ENCODE measurements at places on chromosomes 16 and 17.

- no peak for DNase-seq
These were observed 1.9 kb downstream of the HNF1B start for GRCh38 chr17:37742762-37743611.

DNA sequence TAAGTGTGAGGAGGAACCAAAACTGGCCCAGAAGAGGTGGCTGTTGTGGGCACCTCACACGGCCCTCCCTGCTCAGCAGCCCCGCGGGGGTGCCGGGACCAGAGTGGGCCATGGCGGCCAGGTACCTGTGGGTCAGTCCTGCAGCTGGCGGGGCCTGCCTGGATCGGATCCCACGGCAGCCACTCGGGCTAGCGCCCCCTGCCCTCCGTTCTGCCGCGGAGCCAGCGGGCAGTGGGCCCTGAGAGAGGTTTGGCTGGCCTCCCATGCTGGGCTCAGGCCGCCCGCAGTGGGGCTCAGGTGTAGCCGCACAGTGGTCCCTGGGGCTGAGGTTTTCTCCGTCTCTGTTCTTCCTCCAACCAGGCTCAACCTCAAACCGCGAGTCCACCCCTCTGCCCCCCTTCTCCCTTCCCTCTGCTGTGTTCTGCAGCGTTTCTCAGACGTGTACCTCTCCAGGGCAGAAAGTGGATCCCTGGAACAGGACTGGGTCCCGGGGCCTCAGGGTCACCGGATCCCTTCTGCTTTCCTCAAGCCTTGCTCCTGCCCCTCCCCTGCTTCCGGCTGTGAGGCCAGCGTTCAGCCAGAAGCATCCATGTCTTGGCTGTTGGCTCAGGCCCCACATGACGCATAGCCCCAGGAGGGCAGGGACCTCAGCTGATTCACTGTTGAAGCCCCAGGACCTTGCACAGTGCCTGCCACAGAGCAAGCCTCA lies 28.6 kb upstream of the ITGA3 start:
- no peak for DNase-seq

- DNase-seq, result no peak
These were observed 11.8 kb upstream of the GAS7 start for GRCh38 chr17:10210151-10210574.

- DNase-seq, result no peak
These were observed 252.1 kb downstream of the PHKB start for GRCh38 chr16:47713225-47713595.

GRCh38 chr17:48995304-48995973 lies 1.7 kb upstream of the IGF2BP1 start:
- DNase-seq, result no peak

GRCh38 chr17:1471911-1472821 lies 16.1 kb upstream of the CRK start:
- no peak for DNase-seq

Data from DMS 273 treated with DMSO at 0.1 percent for 48 hours (cell line).